ENCODE measurements at places on chromosomes 5 and 9.

- peak; percentile 76 for DNase-seq
These were observed 131.8 kb upstream of the CHD1 start for GRCh38 chr5:99060306-99061261.

- DNase-seq: no peak
These were observed 231.1 kb downstream of the FAM170A start for GRCh38 chr5:119860463-119860862.

- no peak for DNase-seq
These were observed 36.4 kb upstream of the SMC5 start for GRCh38 chr9:70222354-70222753.

- DNase-seq: no peak
These were observed 21.0 kb downstream of the IL7R start for GRCh38 chr5:35877655-35878054.

- no peak for DNase-seq
These were observed 98.1 kb downstream of the KDM4C start for GRCh38 chr9:6855860-6856259.

GRCh38 chr5:127958421-127959011, 125.0 kb upstream of the SLC12A2 start:
- DNase-seq: no peak

DNA sequence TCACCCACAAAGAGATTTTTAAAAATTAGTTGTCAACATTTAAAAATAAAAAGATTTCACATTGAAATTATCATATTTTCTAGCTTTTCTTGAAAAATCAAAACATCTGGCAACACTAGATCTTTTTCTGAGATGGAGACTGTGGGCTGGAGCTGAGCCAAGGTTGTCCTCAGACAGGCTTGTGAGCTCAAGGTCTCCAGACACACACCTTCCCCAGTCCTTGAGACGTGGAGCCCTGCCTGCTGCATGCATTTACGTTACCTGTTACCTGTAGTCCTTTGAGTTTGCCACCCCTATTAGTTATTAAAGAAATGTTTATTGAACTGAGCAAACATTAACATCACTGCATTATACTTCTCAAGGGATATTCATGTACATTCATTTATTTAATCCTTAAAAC, 87.5 kb upstream of the TLE1 start:
- DNase-seq: no peak
